Stimulated activated naive CD8-positive, alpha-beta T cell treated with anti-CD3 and anti-CD28 coated beads, Interleukin-15, amount 100 ng/mL, for 72 hours (primary cell): ENCODE measurements at places on chromosomes 13 and 19.

- DNase-seq, result no peak
Measured at GRCh38 chr19:46731584-46731983, 14.3 kb upstream of the FKRP start.

DNA sequence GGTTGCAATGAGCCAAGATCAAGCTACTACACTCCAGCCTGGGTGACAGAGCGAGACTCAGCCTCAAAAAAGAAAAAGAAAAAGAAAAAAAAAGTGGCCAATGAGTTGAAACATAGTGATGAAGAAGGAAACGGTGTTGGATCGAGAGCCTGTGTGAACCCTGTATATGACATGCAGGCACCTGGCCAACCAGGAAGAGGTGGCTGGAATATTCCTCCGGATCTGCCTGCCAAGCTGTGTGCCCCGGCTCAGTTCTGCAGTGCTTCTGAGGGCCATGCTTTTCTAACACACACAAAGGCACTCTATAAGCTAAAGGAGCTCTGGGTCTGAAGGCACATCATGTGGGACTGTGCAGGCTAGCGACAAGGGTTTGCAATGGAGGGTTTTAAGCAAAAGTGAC is 3.7 kb upstream of the ZNF444 start:
- DNase-seq, result no peak

- DNase-seq, result no peak
Measured at GRCh38 chr19:48715681-48716171, 3.8 kb downstream of the MAMSTR start.

DNA sequence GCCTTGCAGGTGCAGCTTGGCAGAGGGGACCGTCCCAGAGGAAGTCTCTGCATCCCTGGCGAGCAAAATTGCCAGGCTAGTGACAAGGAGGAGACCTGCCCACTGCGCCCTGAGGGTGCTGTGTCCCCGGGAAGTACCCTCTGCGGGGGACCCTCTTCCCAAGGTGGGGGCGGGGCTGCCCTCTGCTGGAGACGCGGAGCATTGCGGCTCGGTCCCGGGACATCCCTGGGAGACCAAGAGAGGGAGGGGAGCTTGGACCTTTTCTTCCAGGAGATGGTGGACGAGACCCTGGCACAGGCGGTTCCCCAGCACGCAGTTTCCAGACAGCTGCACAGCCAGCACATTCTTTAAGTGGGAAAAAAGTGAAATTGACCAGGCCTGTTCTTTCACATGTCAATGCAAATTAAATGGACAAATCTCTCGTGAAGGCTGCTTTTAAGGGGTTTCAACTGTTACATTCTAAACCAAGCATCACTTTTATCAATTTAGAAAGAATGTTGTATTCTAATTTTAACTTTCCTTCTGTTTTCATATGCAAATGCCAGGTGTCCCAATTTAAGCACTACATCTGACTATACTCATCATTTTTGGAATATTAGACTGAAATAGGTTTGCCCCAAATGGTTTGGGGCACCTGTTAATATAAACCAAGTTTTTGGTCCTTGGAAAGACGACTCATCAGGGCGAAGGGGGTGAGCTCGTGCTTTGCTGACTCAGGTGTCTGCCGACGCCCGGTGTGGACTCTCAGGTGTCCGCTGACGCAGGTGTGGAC is 60.7 kb downstream of the MCF2L start:
- DNase-seq, result peak; percentile 52

- peak; percentile 14 for DNase-seq
Measured at GRCh38 chr13:101127741-101128353, 288.5 kb downstream of the NALCN start.

GRCh38 chr13:35812736-35813135 is 318.4 kb downstream of the DCLK1 start:
- DNase-seq, result no peak

DNA sequence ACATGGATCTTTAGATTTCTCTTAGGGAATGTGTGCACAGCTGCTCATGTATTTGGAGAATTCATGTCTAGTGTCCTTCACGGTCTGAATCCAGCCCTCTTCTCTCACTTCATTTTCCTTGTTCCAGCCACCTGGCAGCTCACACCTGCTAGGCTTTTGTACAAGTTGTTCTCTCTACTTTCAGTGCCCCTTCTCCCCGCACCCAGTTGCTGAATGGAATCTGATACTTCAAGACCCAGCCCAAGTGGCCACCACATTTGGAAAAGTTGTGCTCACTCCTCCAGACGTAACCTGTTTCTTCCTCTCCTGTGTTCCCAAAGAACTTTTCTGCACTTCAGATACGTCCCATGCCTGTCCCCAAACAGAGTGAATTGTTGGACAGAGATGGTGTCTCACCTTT is 235.6 kb downstream of the SHISA2 start:
- DNase-seq, result no peak

- no peak for DNase-seq
Measured at GRCh38 chr13:51935326-51936171, 73.8 kb downstream of the CCDC70 start.

DNA sequence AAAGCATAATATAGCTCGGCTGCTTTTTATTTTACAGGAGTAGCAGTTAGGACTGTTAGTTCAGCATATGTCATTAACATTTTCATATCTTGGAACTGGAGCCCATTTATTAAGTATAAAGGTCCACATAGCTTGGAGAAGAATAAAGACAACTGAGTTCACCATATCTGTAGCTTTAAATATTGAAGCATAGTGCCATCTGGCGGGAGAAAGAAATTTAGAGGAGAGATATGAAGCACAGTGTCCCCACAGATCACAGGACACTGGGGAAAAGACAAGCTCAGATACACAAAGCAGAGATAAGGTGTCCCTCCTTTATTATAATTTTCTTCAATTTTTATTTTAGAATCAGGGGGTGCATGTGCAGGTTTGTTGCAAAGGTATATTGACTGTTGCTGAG is 104.7 kb upstream of the FREM2 start:
- DNase-seq, result no peak

GRCh38 chr19:35135389-35135909 is 590 bp upstream of the LGI4 start:
- peak; percentile 75 for DNase-seq

DNA sequence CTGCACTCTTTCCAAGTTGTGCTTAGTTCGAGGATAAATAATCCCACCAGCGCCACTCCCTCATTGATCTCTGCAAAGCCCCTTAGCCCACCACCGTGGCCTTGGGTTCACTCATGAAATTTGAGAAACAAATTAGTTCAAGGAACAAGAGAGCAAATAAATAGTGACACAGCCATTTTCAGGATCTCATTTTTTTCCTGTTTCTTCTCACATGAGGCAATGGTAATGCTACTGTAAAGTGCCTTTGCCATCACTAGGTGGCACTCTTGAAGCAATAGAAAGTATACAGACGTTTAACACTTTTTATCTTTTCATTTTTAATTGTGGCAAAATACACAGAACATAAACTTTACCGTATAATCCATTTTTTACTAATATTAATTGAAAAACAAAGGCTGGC is 76.8 kb upstream of the ZNF835 start:
- no peak for DNase-seq

DNA sequence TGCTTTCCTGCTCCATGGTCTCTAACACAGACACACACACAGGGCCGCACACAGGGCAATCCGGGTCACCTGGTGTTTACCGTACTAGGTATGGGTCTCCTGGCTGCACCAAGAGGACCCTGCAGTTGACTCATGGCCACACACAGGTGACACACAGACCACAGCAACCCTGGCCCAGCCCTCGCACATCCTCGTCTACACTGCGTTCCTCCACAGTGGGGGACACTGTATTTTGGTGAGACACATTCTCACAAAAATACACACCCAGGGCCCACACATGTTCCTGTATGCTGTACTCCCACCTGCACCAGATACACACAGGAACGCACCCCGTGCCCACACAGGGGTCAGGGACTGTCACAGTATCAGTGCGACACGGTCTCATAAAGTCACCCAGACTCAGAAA is 12.8 kb downstream of the PDE4A start:
- no peak for DNase-seq

- no peak for DNase-seq
Measured at GRCh38 chr13:21657538-21657937, 13.3 kb upstream of the FGF9 start.

DNA sequence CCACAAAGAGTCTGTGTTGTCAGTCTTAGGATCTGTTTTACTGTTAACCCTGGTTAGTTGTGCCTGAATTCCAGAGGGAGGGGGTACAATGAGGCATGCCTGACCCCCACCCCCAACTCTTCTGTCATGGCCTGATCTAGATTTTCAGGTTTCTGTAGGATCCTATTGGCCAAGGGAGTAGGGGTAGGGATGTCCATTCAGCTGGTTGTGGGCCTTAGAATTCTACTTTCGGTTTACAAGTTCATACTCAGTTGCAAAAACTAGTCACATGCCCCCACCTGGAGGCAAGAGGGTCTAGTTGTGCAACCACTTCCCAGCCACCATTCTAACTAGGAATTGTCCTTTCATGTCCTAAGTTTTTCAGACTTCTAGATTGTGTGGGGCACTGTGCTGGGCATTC is 94.3 kb upstream of the MBNL2 start:
- no peak for DNase-seq

GRCh38 chr19:49431330-49431749 is 6.2 kb downstream of the GFY start:
- no peak for DNase-seq
